Natural killer cell treated with Interleukin-12 subunit alpha and Interleukin-12 subunit beta and Interleukin-15 and Interleukin-18, amount 100 ng/mL, for 72 hours (primary cell): ENCODE measurements at places on chromosomes 5 and 9. TPM values are rescaled to one million over a fixed set of nuclear protein-coding genes. Genes with fewer than 3 reads are reported as not detected.

Gene FCN2
- total RNA-seq: not detected

- no peaks in the 10 kb centered on the region for H3K4me1 ChIP-seq
- H3K27ac ChIP-seq: no peak overlapping the region
- no peak for DNase-seq
- H3K36me3 ChIP-seq: no peaks in the 10 kb centered on the region
These were observed 66.9 kb downstream of the PRKACG start for GRCh38 chr9:68947015-68947414.

GRCh38 chr9:120446671-120447070 lies 133.3 kb downstream of the CDK5RAP2 start:
- DNase-seq: no peak
- peaks cover 42% of the 10 kb centered on the region for H3K36me3 ChIP-seq
- H3K4me3 ChIP-seq: no peak overlapping the region
- no peaks in the 10 kb centered on the region for H3K27me3 ChIP-seq
- H3K4me1 ChIP-seq: peaks cover 12% of the 10 kb centered on the region

Gene SPATA31C1
- not detected for total RNA-seq

- peaks cover 32% of the 10 kb centered on the region for H3K36me3 ChIP-seq
- no peak overlapping the region for H3K4me3 ChIP-seq
These were observed 126.7 kb downstream of the ARSB start for GRCh38 chr5:78858364-78858763.

Gene TNFAIP8
- 333 TPM for total RNA-seq

Gene PTTG1
- total RNA-seq: 241 TPM

GRCh38 chr9:27162045-27162444 lies 53.0 kb downstream of the TEK start:
- H3K4me3 ChIP-seq: no peak overlapping the region
- DNase-seq: no peak
- no peaks in the 10 kb centered on the region for H3K4me1 ChIP-seq
- H3K27me3 ChIP-seq: peaks cover 6% of the 10 kb centered on the region
- H3K27ac ChIP-seq: no peak overlapping the region
- no peaks in the 10 kb centered on the region for H3K36me3 ChIP-seq

- DNase-seq: no peak
- H3K4me3 ChIP-seq: no peak overlapping the region
- H3K27me3 ChIP-seq: peaks cover 15% of the 10 kb centered on the region
These were observed 123.8 kb downstream of the FGF18 start for GRCh38 chr5:171543148-171543815.

DNA sequence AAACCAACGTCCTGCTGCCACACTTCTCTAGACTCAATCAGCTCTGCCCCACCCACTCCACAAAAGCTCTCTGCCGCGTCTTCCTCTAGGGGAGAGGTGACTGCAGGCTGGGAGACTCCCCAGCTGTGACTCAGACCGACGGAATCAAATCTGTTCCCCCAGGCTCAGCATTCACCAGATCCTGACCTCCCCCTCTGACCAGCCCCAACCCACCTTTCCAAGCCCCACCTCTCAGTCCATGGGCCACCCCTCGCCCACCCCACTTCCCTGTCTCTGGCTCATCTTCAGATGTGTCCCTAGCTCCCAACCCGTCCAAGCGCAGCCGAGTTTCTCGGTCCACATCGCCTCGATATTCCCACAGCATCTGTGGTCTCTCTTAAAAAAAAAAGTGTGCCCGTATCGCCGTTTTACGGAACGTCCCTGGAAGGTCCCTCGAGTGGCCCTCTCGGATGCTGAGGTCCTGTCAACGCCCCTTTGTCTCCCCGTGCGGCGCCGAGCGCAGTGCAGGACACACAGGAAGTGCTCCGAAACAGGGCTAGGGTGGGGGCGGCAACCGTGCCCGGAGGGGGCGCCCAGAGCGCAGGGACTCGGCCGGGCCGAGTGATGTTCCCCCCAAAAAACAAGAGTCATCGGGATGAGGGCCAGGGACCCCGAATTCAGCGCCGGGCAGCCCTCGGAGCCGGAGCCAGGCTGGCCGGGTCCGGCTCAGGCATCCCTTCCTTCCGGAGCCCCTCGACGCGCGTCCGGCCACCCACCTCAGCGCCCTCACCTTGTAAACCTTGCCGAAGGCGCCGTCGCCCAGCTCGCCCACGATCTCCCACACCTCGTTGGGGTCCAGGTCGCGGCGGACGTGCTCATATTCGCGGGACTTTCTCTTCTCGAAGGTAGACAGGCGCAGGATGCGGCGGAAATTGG lies 649 bp downstream of the STK10 start:
- H3K27ac ChIP-seq: peak overlapping the region; percentile 94
- DNase-seq: peak; percentile 88
- no peaks in the 10 kb centered on the region for H3K27me3 ChIP-seq
- H3K4me3 ChIP-seq: peak overlapping the region; percentile 91

DNA sequence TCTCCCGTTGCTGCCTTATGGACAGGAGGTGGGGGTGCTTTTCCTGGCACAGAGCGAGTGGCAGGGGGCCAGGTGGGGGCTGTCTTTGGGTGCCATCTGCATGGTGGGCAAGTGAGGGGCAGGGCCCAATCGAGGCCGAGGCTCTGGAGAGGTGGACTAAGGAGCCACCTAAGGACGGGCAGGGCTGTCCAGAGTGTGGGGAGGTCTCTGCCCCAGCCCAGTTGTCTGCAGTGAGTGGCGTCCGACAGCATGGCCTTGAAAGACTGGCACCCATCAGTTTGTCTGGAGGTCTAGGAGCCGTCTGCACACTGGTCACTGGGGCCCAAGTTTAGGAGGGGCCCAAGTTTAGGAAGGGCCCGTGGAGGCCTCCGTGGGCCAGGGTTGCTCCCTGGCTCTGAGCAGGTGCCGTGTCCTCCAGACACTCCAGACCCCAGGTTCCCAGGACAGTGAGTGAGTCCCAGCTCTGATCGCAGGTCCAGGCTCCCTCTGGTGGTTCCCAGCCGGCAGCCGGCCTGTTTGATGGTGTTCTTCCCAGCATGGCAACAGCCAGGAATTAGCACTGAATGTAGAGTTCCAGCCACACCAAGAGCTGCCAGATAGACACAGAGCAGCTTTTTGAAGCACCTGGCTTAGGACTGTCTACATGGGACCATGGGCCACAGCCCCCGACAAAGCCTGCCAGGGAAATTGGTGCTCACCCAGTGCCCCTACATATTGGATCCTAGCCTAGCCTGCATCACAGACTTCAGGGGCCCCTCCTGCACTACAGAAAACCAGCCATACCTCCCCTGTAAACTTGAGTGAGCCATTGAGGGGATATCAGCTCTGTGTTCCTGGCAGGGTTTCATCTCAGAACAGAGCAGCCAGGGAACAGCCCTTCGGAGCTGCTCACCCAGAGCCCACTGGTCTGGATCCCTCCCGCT lies 120.9 kb downstream of the WNK2 start:
- peaks cover 5% of the 10 kb centered on the region for H3K4me1 ChIP-seq
- H3K27me3 ChIP-seq: peaks cover 41% of the 10 kb centered on the region
- DNase-seq: no peak
- H3K27ac ChIP-seq: no peak overlapping the region
- H3K4me3 ChIP-seq: no peak overlapping the region

DNA sequence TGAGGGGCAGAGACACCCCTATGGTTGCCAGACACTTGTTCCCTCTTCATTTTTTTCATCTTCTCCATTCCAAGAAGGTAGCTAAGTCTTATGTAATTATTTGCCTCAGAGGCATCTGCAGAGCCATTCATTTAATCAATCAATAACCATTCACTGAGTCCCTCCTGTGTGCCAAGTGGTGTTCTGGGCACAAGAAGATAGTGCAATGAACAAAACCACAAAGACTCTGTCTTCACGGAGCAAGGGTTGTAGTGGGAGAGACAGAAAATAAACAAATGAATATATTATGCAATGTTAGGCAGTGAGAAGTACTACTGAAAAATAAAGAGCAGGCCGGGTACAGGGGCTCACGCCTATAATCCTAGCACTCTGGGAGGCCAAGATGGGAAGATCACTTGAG lies 41.4 kb upstream of the CTNNA1 start:
- no peaks in the 10 kb centered on the region for H3K4me1 ChIP-seq
- peaks cover 18% of the 10 kb centered on the region for H3K27me3 ChIP-seq
- H3K4me3 ChIP-seq: no peak overlapping the region
- H3K36me3 ChIP-seq: no peaks in the 10 kb centered on the region

DNA sequence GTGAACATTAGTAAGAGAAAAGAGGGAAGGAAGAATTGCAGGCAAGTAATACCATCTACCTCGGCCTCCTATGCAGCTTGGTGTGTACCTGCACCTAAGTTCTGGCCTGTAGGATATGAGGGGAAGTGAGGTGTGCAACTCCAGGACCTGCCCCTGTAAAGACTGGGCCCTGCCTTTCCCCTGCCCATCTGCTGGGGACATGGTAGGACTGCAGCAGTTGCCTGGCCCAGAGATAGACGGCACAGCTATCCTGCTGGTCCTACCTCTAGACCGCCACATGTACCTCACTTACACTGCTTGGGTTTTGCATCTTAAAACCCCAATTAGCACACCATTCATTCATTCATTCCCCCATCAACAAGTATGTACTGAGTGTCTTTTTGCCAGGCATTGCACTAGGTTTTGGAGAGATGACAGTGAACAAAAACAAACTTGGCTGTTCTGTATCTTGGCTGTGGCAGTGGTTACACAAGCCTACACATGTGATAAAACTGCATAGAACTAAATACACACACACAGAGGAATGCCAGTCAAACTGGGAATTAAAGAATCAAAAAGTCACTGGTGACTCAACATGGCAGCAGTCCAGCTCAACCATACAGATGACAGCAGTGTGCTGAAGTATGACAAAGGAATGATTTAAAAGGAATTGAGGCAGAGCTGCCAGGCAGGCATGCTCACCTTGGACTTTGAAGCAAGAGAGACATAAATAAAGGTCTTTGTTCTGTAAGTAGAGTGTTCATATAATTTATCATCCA lies 23.3 kb upstream of the MGAT1 start:
- H3K27me3 ChIP-seq: no peaks in the 10 kb centered on the region
- no peak overlapping the region for H3K4me3 ChIP-seq
- no peak for DNase-seq
- peaks cover 13% of the 10 kb centered on the region for H3K4me1 ChIP-seq
- no peak overlapping the region for H3K27ac ChIP-seq

DNA sequence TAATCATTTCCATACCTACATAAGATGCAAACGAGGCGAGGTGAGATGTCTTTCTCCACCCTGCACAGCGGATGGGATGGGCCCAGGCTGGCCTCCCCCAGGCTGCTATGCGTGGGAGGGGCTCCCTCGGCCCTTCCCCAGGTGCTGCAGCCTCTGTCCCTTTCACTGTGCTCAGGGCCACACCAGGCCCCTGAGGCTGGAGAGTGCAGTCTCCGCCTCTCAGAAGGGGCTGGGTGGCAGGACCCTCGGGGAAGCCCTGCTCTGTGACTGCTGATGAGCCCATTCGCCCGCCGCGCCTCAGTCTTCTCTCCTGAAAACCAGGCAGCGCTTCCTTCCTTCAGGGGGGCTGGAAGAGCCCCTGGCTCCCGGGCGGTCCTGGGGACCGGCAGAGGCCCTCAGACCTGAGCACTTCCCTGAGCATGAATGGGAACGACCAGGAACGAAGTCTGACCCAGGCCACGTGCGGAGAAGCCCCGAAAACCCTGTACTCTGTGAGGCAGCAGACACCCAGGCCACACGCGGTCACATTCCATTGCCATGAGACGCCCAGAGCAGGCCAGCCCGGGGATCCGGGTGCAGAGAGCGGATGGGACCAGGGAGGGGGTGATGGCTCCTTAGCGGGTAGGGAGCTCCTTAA lies 21.9 kb upstream of the NOTCH1 start:
- no peak overlapping the region for H3K27ac ChIP-seq
- DNase-seq: no peak
- H3K4me1 ChIP-seq: peaks cover 29% of the 10 kb centered on the region
- H3K4me3 ChIP-seq: no peak overlapping the region
- H3K27me3 ChIP-seq: no peaks in the 10 kb centered on the region

DNA sequence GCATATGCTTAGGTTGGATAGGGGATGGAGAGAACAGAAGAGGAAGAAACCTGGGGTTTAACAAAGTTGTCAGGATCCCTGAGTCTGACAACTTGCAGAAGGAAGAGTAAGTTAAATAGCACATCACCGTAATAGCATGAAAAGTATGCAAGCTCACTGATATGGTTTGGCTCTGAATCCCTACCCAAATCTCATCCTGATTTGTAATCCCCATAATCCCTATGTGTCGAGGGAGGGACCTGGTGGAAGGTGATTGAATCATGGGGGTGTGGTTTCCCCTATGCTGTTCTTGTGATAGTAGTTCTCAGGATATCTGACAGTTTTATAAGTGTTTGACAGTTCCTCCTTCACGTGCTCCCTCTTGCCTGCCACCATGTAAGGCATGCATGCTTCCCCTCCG lies 193.3 kb downstream of the PSAT1 start:
- H3K4me3 ChIP-seq: no peak overlapping the region
- no peak for DNase-seq
- H3K4me1 ChIP-seq: no peaks in the 10 kb centered on the region
- H3K27me3 ChIP-seq: peaks cover 5% of the 10 kb centered on the region
- no peak overlapping the region for H3K27ac ChIP-seq
- no peaks in the 10 kb centered on the region for H3K36me3 ChIP-seq

Gene MYOZ3
- not detected for total RNA-seq

DNA sequence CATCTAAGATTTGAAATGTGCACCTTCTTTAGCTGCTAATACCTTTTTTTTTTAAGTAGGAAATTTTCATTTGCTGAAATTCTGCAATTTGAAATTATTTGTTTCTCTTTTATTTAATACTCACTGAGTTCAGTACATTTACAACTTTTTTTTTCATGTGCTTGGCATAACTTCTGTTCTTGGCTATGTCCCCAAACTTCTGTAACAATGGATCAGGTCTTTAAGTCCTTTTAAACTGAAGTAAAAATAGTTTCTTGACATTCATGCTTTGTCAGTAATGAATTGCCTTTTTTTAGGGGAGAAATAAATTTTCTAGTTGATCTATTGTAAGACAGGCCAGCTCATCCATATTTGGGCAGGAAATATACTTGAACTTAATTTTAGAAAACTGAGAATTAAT lies 41.5 kb downstream of the EDIL3 start:
- H3K36me3 ChIP-seq: no peaks in the 10 kb centered on the region
- DNase-seq: no peak
- no peak overlapping the region for H3K27ac ChIP-seq
- no peaks in the 10 kb centered on the region for H3K27me3 ChIP-seq

Gene PCDHB15
- not detected for total RNA-seq

- H3K4me1 ChIP-seq: no peaks in the 10 kb centered on the region
- H3K27me3 ChIP-seq: no peaks in the 10 kb centered on the region
- DNase-seq: no peak
- H3K36me3 ChIP-seq: peaks cover 8% of the 10 kb centered on the region
These were observed 59.7 kb downstream of the GPR21 start for GRCh38 chr9:123093141-123093540.

Gene BAAT
- total RNA-seq: 0.07 TPM

GRCh38 chr5:402615-403359 lies 40.2 kb upstream of the EXOC3 start:
- peaks cover 3% of the 10 kb centered on the region for H3K4me1 ChIP-seq
- no peaks in the 10 kb centered on the region for H3K36me3 ChIP-seq
- no peak overlapping the region for H3K4me3 ChIP-seq
- H3K27ac ChIP-seq: no peak overlapping the region

GRCh38 chr5:4258170-4258569 lies 662.5 kb downstream of the IRX1 start:
- peaks cover under 1% of the 10 kb centered on the region for H3K27me3 ChIP-seq
- no peak overlapping the region for H3K4me3 ChIP-seq
- H3K27ac ChIP-seq: no peak overlapping the region
- H3K4me1 ChIP-seq: no peaks in the 10 kb centered on the region
- H3K36me3 ChIP-seq: no peaks in the 10 kb centered on the region
